Subcutaneous preadipocyte (primary cell): ENCODE measurements at places on chromosomes 2 and 18. TPM values are rescaled to one million over a fixed set of nuclear protein-coding genes. Genes with fewer than 3 reads are reported as not detected.

Gene TP53I3
- 23.9 and 40.4 TPM in 2 replicates for total RNA-seq

Gene EGR4
- not detected in 2 replicates for total RNA-seq

Gene NEU2
- total RNA-seq, result not detected in 2 replicates

Gene ADCYAP1
- not detected in 2 replicates for total RNA-seq

Gene FSHR
- total RNA-seq, result not detected in 2 replicates

Gene SNTG2
- total RNA-seq, result 0.20 TPM in 1 of 2 replicates, not detected in the other

Gene PCARE
- not detected in 2 replicates for total RNA-seq

Gene PLGLB1
- 1.2 and 1.5 TPM in 2 replicates for total RNA-seq

Gene SF3B1
- 166 and 176 TPM in 2 replicates for total RNA-seq
